ENCODE measurements at places on chromosomes 11 and 22.

- DNase-seq, result no peak
Measured at GRCh38 chr11:125390946-125391345, 105.1 kb downstream of the FEZ1 start.

DNA sequence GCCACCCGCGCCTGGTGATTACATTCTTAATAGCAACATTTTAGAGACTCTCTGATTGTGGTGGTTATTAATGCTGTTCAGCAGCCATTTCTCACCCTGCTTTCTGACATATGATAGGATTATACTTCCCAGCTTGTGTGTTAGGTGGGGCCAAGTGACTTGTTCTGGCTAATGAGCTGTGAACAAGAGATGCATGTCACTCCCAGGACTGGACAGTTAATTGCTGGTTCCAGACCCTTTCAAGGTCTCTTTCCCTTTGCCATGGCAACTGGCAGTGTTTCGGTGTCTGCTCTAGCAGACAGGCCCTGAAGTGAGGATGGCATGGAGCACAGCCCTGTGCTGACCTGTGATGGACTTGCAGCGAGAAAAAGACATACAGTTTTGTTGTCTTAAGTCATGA is 8.9 kb upstream of the PTPRJ start:
- DNase-seq, result no peak

DNA sequence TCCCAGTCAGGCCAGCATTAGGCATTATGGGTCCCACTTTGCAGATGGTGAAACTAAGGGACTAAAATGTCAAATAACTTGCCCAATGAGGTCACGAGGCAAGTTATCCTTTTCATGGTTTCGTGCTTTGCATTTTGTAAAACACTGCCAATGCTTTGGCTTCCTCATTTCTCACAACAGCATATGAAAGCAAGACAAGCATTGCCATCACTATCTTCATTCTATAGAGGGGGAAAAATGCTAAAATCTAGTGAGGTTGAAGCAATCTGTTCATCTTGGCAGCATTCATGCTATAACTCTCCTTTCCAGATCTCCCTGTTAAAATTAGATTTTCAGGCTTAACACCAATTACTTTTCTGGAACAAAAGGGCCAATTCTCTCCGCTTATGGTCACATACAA is 14.8 kb downstream of the FAM181B start:
- no peak for DNase-seq

DNA sequence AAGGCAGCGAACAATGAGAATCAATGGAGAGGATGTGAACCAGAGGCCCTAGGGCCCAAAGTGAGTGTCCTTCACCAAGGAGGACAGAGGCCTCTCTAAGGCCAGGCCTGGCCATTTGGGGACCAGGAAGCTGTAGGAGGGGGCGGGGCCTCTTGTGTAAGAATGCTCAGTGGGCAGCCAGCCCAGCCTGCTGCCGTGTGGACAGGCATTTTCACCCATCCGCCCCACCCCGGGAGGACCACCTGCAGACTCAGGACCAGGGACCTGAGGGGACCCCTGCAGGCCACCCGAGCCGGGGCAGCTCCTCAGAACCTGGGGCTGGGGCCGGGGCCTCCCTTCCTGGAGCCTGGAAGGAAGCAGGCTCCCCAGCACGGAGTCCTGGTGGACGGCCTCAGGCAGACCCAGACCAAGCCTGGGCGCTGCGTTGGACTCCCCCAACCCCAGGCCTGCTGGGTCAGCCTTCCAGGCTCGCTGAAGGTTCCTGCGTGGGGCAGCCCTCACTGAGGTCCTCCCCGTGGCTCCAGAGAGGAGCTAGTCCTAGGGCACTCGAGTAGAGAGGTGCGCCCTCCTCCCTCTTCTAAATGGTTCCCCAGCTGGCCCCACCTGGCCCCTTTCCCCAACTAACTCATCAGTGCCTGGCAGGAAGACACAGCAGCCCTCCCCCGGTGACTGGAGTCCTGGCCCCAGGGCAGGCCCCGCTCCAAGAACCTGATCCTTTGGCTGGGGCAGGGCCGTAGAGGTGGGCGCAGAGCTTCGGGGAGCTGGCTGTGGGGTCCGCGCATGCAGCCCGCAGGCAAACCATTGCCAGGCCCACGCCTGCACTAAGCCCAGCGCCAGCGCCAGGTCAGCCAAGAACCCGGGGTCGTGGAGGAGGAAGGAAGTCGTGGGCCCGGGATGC is 1.5 kb upstream of the TRABD start:
- no peak for DNase-seq

- DNase-seq, result no peak
Measured at GRCh38 chr11:111908639-111909305, 2.8 kb downstream of the CRYAB start.

DNA sequence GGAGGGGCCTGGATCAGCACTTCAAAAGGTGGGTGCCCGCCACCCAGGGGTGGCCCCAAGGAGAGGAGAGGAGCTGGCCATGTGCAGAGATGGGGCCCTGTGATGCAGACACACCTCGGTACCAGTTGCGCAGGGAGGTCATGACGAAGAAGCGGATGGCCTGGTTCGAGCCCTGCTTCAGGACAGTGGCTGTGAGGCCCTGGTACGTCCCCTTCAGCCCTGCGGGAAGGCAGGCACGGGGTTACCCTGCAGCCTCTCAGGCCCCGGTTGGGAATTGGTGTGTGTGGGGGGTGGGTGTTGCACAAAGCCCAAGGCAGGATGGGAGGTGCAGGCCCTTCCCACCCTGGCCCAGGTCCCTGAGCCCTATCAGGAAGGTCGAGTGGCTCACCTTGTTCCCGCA is 1.8 kb downstream of the SLC25A1 start:
- DNase-seq, result no peak

- DNase-seq, result no peak
Measured at GRCh38 chr11:57432149-57432561, 5.2 kb upstream of the SLC43A3 start.

GRCh38 chr11:110349138-110349996 is 53.0 kb upstream of the RDX start:
- peak; percentile 54 for DNase-seq

- no peak for DNase-seq
Measured at GRCh38 chr11:64545619-64546018, 45.4 kb upstream of the SLC22A12 start.

- no peak for DNase-seq
Measured at GRCh38 chr22:42613872-42614301, 796 bp downstream of the POLDIP3 start.

DNA sequence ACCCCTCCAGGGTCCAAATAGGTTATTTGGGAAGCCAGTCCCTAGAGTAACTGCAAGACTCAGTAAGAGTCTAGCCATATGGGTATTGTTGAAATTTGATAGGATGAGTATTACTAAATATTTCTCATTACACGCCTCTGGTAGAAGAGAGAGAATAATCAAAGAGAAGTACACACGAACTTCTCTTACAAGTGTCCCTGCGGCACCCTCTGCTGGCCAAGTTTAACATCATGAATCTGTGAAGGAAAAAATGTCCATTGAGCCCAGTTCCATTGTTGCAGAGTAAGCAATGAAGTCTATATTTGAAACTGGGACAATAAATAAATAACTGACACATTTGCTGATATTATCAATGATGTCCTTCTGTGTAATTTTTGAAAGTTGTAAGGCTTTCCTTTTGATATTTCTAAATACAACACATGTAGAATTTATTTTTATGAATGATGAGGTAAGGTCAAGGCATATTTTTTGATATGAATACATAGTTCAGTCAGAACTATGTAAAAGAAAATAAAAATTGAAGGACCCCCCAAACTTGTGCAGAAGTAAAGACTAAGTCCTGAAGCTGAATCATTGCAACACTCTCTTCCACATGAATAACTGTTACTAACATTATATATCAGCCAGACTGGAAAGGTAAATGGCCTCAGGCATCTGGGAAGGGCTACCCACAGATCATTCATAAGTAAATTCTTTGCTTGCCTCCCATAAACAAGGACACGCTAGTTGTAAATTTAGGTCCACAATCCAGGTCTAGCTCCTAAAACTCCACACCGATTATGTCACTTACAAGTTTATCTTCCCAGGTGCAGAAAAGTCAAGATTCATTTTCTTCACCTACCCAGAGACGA is 10.0 kb downstream of the OR51L1 start:
- DNase-seq, result no peak

- no peak for DNase-seq
Measured at GRCh38 chr22:49411236-49411635, 416.4 kb downstream of the BRD1 start.

- DNase-seq, result no peak
Measured at GRCh38 chr22:25762147-25762546, 20.2 kb downstream of the MYO18B start.

- no peak for DNase-seq
Measured at GRCh38 chr11:29163231-29163630, 853.6 kb downstream of the KCNA4 start.

- no peak for DNase-seq
Measured at GRCh38 chr11:119479685-119480275, 56.8 kb upstream of the THY1 start.

DNA sequence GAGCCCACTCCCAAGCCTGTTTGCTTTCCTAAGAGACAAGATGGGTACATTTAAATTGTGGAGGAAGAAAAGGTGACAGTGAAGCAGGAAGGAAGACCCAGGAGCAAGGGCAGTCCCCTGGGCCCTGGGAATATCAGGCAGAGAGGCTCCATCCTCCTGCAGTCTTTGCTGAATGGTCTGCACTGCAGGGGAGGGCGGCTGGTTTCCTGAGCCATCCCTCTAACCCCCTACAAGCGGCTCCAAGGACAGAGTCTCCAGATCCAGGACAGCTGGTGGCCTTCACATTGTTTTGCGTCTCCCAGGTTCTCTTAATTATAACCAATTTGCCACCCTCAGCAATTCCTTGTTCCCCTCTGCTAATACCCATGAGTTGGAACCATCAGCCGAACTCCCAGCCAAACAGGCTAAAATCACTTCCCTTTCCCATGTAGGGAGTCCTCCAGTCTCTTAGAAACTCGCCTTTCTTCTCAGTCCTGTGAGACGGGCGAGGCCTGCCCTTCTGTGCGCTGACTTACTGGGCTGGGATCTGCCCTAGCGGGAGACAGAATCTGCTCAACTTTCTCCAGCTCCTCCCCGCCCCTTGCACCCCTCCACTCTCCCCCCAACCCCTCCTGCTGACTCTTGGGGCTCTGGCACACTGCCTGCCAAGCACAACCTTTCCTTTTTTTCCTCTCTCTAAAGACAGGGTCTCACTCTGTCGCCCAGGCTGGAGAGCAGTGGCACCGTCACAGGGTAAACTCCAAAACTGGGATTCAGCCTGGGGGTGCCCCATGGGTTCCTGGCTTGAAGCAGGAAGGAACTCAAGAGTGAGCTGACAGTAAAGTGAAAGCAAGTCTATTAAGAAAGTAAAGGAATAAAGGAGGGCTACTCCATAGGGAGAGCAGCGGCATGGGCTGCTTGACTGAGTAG is 53.4 kb upstream of the EMID1 start:
- DNase-seq, result no peak

DNA sequence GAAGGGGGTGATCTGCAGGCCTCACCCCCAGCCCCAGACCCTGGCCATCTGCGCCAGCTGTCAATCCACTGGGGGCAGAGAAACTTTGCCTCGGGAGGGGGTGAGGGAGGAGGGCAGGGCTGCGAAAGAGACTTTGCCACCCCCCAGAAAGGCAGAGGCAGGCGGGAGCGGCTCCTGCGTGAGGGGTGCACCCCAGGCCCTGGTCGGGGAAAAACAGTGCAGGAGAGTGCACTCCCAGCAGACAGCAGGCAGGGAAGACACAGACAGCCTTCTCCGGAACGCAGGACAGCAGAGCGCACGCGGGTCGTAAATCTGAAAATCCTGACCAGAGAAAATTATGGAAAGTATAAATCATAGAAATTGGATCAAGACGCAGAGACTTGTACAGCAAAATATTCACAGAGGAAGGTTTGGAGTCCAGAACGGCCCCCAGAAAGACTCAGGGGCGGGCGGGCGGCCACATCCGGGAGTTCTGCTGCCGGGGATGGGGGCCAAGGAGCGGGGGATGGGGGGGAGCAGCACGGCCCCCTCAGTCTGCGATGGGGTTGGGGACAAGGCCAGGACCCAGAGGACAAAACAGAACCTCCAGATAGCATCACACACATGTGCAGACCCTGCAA is 8.0 kb upstream of the MRPL23 start:
- no peak for DNase-seq

Measured in GM18507 (cell line).